ENCODE measurements at places on chromosomes 1 and 21.
A peak's percentile ranks its signal among the peaks of the same experiment; 100 is the strongest.

DNA sequence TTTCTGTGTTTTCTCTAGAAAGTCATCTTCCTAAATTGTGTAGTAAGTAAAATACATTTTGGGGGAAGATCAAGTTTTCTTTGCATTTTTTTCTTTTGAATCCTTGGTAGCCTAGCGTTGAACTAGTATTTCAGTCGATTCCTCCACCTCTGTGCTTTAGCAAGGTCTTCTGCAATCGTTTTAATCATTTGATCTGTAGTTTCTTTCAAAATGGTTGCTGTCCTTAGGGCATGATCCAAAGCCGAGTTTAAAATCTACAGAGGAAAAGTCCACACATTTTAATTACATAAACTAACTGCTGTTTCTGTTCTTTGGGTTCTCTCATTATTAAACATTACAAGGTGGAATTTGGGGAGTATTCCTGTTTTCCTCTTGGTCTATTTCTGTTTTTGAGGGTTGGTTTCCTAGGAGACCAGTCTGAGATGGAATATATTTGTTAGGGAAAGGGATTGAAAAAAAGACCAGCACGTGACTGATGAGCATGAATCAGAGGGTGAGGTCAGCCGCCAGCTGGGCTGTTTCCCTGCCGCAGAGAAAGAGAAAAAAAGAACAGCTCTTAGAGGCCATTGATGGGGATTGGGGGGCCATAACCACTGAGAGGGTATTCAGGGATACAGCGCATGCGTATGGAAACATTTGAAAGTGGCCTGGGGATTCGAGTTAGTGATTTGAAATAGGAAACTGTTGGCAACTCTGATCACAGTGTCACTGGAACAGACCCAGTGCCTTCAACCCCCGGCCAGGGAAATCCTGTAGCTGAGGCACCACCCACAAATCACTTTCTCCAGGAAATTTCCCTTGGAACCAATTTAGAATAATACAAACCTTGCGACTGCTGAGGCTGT is 40.6 kb downstream of the AKNAD1 start:
- DNase-seq: peak; percentile 70

GRCh38 chr1:59443310-59443709 is 146.4 kb downstream of the FGGY start:
- no peak for DNase-seq

GRCh38 chr1:220828950-220829586 is 42.4 kb downstream of the MTARC1 start:
- no peak for DNase-seq

DNA sequence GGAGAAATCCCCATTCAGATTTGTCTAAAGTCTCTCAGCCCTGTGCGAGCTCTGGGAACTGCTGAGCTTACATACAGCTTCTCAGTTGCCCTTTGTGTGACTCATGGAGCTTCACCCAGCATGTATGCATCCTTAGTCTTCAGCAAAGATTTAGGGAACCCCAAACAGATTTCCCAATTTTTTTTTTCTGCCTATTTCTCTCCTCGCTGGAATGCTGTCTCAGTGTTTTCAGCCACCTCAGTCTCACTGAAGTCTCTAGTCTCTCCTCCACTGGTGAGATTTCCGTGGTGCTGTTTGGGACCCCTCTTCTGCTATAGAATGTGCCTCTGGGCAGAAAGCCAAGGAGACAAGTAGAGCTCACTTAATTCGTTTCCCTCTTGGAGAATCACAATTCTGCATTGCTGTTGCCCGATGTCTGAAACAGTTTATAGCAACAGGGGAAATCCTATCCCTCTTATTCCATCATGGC is 28.1 kb upstream of the TXLNA start:
- no peak for DNase-seq

DNA sequence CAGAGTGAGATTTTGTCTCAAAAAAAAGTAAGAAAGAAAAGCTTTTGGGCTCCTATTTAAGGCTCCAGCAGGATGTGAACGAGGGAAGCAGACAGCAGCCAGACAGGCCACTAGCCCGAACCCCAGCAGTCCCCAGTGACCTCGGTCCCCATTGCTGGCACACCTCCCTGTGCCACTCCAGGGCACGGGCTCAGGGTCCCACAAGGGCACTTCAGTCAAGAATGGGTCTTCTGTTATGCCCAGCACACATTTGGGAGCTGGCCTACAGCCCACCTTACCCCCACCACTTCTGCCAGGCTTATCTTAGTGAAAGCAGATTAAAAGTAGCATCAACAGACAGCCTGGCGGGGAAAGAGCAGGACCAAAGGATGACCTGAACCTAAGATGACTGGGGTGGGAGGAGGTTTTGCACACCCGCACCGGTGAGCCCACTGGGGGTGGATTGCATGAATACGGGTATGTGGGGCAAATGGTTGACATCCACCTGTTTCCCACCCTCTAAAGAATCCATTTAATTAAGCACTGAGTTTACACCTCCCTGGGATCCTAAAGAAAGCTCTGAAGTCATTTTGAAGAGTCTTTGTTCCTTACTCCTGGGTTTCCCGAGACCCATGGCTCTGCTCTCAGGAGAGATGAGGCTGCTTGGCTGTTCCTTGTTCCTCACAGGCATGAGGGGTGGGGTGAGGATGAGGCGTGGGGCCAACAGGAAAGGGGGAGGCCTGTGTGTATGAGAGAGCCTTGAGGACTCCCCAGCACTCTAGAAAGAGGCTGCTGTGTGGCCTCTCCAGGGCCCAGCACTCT is 4.7 kb downstream of the CHI3L1 start:
- DNase-seq: no peak

DNA sequence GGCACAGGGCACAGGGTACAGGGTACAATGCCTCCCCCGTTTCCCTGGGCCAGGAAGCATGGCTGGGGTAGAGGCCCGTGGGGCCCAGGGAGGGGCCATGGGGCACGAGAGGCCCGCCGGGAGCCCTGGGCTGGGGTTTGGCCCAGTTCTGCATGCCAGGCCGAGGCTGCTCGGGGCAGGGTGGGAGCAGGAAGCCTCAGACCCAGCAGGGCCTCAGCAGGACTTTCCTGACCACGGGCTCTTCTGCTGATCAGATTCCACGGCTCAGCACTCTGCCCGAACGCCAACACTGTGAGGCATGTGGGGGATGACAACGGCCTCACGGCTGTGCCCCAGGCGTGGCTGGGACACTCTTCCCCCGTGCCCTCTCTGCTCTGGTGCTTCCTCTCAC is 104.3 kb downstream of the NPHP4 start:
- no peak for DNase-seq
